ENCODE measurements at places on chromosomes 13 and 19. TPM values are rescaled to one million over a fixed set of nuclear protein-coding genes. Genes with fewer than 3 reads are reported as not detected.

IGSF23 gene
- not detected for total RNA-seq

RASAL3 gene
- total RNA-seq = not detected

PIH1D1 gene
- 99.2 TPM for total RNA-seq

ANGPTL4 gene
- not detected for total RNA-seq

ACP5 gene
- total RNA-seq = 10.4 TPM

C13orf46 gene
- total RNA-seq = not detected

GRCh38 chr13:74204602-74205312 lies 70.6 kb upstream of the KLF12 start:
- DNase-seq = no peak

- DNase-seq = no peak
Observed at GRCh38 chr19:30852168-30852567, 480.0 kb downstream of the ZNF536 start.

DNA sequence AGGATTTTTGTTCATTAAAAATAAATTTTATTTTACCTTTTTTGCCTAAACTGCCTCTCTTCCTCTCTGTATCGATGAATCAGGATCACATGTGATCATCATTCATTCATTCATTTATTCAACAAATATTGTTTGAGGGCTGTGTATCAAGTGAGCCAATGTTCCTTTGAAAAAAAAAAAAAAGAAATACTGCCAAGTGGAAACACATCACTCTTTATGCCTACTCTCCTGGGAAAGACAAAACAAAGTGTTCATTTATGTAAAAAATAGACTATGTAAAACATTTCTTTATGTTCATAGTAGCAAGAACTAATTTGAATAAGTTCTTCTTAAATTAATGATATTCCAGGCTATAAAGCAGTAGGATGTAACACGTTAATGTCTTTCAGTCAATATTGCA lies 233.1 kb downstream of the POSTN start:
- DNase-seq = no peak

DNA sequence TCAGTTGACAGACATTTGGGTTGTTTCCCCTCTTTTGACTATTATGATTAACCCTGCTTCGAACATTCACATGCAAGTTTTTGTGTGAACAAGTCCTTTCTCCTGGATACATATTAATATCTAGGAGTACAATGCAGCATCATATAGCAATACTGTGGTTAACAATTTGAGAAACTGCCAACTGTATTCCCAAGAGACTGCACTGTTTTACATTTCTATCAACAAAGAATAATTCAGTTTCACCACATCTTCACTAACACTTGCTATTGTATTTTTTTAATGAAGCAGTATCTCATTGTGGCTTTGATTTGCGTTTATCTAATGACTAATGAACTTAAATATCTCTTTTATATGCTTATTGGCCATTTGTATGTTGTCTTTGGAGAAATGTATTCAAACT lies 184.6 kb upstream of the NBEA start:
- DNase-seq = no peak

DNA sequence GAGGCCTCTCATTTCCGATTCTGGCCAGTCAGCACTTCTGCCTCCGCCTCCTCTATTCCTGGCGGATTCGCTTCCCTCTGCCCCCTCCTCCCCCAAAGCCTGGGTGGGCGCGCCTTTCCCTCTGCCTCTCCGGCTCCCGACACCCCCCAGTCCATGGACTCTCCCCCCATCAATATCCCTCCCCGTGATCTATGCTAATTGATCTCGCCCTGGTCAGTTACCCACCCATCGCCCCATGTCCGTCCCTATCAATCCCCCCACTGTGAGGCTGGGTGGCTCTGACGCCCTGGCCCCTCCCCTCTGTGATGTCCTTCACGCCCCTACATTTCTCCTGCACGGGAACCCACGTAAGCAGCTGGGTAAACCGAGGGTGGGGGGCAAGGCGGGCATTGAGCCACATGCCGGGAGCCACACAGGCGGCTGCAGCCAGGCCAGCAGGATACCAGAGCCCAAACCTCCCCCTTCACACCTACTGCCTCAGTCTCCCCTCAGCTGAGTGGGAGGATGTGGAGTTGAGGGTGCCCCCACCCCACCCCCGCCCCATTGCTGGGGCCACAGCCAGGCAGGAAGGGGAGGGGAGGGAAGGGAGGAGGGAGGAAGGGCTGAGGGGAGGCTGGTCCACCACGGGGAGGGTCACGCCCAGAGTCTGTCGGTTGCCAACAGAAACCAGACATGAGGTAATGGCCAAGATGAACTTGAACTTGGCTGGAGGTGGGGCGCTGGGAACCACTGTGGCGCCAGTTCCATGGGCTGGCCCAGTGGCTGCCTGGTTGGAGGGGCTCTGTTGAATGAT lies 21.0 kb downstream of the SMIM24 start:
- DNase-seq = peak; percentile 64

GRCh38 chr13:47399599-47399998 lies 502.7 kb upstream of the HTR2A start:
- no peak for DNase-seq

- DNase-seq = no peak
Observed at GRCh38 chr13:97231118-97231828, 9.1 kb downstream of the MBNL2 start.

GRCh38 chr13:99378985-99379733 lies 72.0 kb upstream of the GPR183 start:
- DNase-seq = no peak

GRCh38 chr19:15015946-15016542 lies 33.2 kb upstream of the CASP14 start:
- peak; percentile 29 for DNase-seq

DNA sequence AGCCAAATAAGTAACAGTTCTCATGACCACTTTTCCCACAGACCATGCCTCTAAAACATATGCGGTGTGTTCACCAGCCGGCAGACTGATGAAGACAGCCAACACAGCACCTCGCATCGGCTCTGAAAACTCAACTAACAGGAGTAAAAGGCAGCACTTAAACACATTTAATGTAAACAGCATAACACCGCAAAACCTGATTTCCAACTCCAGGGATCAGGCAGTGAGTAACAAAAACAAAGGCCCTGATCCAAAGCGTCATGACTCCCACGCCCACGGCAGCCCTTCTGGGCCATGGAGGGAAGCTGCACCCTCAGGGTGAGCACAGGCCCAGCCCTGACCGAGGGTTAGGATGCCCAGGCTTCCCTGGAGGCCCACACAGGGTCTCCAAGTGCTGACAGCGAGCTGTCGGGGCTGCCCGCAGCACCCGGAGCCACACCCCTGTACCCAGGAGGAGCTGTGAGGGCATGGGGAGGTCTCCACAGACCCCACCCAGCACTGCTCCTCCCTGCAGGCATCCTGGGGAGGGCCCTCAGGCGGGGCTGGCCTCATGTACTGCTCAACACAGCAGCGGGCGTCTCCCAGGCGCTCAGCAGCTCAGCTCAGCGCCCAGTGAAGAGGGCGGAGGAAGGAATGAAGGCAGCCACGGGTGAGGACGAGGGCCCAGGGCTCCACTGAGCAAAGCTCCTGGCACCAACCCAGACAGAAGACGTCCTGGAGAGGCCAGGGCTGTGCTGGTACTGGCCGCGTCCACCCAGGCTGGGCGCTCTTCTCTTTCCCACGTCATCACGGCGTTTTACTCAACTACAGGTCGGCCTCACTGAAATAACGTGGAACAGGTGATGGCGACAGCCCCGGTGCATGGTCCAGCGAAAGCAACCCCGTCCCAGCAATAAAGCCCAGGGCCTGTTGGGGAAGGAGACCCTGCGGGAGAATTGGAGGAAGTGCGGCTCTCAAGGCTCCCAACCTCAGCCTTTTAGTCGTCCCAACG lies 53.7 kb downstream of the RASA3 start:
- DNase-seq = peak; percentile 80

- DNase-seq = no peak
Observed at GRCh38 chr19:33382982-33383381, 9.5 kb downstream of the CEBPG start.

DNA sequence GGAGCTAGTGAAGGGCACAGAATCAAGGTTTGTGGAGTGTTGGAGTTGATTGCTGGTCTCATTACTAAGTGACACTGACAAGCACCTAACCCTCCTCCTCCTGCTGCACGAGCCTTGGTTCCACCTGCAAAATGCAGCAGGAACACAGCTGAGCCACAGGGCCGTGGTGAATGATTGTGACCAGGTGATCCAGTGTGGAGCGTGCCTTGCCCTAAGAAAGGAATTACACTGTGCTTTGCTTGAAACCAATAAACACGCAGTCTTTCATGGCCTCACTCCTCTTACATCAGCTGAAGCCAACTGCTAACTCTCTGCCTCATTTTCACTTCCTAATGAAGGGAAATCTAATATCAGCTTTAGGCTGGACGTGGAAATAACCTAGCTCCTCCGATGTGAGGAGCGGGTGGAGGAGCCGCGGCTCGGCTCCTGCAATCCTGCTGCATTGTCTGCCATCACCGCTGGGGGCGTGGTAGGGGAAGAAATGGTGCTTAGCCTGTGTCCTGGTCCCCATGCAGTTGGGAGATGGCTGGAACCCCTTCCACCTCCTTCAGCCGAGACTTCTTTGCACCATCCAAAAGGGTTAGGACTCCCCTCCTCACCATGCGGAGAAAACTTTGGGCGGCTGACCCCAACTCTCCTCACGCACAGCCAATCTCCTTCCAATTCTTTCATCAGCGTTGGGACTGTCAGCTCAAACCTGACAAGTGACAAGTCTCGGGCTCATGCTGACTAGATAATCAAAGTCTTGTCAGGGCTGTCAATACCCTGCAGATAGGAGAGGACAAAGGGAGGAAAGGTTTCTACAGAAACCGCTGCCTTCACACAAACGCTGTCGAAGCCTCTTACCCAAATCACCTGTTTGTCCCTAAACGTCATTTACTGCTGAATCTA lies 427.9 kb downstream of the ZNF536 start:
- DNase-seq = no peak

- no peak for DNase-seq
Observed at GRCh38 chr13:97542102-97542685, 108.2 kb downstream of the RAP2A start.

DNA sequence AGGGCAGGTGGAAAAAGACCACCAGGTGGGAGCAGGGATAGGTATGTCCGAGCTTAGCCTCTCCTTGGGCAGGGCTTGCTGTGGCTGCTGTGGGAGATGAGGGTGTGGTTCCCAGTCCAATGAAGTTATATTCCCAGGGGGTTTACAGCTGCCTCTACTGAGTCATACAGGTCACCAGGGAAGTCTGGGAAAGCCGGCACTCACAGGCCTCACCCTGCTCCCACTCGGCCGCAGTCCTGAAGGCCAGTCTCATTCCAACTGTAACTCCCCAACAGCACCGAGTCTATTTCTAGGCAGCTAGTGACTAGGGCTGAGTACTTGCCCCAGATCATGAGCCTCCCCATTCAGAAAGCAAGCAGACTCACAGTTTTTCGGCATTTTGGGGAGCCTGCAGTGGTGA lies 77.1 kb downstream of the FNDC3A start:
- DNase-seq = no peak

- DNase-seq = no peak
Observed at GRCh38 chr13:112010714-112011113, 56.2 kb upstream of the SOX1 start.

Measured in H4 (cell line).